Kidney capillary endothelial cell (primary cell): ENCODE measurements at places on chromosomes 16 and 17.

GRCh38 chr17:61928101-61928436 lies 287 bp upstream of the INTS2 start:
- DNase-seq, result no peak

GRCh38 chr17:39045948-39046679 lies 78.9 kb upstream of the FBXO47 start:
- no peak for DNase-seq

GRCh38 chr17:27452828-27453227 lies 3.4 kb upstream of the KSR1 start:
- no peak for DNase-seq

DNA sequence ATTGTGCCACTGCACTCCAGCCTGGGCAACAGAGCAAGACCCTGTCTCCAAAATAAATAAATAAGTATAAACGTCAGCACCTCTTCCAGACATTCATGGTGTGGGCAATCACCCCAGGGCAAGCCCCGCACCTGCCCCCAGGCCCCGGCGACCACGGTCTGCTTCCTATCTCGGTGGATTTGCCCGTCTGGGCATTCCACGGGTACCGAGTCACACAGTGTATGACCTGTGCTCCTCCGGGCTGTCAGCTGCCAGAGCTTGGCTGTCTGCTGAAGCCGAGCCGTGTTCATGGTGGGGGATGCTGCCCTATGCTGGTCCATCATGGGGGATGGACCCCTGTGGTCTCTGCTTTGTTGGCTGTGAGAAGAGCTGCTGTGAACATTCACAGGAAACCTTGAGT lies 15.4 kb downstream of the CYBC1 start:
- no peak for DNase-seq

DNA sequence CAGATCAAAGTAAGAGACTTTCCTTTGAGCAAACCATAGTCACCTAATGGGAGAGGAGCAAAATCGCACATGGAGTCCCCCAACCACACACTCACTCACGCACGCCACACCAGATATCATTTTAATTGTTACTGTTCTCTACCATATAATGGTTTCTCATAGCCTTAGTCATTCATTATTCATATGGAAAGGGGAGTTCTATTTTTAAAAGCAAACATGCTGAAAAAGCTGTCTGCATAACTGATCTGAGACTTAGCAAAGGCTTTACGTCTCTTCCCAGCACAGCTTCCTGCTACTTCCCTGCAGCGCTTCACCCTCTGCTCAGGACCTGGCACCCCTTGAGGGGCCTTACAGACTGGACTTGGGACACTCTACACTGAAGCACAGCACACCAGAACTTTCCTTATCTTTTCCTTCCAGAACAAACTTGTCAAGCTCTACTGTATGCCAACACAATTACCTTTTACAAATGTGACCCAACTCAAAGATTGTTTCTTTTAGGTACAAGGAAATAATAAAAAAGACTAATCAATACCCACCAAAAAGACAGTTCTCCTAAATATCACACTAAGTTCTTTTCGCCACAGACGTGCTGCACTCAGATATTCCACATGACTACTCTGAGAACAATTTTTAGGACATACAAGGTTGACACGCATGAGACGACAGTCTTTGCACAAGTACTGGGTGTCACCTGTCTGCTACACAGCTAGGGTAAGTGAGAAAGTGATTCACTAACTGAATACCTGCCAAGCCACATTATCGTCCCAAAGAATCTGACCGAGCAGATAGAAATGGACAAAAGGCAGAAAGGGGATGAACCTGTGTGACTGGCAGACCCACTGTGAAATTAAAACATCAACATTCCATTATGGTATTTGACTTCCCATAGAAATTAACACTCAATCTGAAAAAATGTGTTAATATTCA lies 21.5 kb downstream of the SRP68 start:
- DNase-seq, result no peak

DNA sequence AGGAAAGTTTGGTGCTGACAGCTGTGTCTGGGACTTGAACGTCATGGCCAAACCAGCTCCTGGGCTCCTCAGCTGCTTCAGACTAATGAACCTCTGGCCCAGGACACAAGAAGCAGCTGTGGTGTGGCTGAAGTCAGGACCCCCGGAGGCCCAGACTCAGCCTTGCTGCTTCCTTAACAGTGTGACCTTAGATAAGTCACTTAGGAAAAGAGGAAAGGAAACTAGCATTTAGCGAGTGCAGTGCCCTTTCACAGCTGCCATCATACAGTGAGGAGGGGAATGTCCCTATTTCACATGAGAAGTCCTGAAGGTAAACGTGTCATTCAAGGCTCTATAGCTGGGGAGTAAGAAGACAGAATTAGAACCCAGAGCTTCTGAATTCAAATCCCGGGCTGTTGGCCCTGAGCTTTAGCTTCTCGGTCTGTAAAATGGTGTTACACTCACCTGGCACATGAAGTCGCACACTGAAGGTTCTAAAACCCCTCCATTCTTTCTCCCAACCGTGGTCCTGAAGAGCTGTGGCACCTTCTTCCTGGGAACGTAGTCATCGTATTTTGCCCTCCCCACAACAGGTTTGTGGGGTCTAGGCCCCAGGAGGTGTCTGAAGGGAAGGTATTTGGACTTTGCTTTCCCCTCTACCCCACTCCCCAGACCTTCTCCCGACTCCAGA lies 910 bp upstream of the RAMP2 start:
- DNase-seq, result no peak

- no peak for DNase-seq
Measured at GRCh38 chr17:17424552-17424951, 52.2 kb upstream of the MED9 start.

DNA sequence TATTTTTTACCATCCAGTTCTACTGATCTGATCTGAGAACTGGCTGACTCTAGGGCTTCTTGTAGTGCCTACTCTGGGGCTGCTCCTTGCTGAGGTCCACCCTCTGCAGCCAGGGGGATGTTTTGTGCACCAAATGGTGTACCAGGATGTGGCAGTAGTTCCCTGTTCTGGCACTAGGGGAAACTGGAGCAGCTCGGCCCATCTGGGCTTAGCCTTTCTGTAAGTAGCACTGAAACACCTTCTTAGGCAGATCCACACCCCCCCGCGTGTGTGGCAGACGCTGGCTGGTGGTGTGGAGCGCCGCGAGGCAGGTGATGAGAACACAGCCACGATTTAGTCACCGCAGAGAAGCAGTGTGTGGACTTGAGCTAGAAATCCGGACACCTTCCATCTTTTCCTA lies 17.0 kb downstream of the DUSP14 start:
- peak; percentile 21 for DNase-seq

GRCh38 chr17:38798614-38799500 lies 499 bp downstream of the PIP4K2B start:
- no peak for DNase-seq

DNA sequence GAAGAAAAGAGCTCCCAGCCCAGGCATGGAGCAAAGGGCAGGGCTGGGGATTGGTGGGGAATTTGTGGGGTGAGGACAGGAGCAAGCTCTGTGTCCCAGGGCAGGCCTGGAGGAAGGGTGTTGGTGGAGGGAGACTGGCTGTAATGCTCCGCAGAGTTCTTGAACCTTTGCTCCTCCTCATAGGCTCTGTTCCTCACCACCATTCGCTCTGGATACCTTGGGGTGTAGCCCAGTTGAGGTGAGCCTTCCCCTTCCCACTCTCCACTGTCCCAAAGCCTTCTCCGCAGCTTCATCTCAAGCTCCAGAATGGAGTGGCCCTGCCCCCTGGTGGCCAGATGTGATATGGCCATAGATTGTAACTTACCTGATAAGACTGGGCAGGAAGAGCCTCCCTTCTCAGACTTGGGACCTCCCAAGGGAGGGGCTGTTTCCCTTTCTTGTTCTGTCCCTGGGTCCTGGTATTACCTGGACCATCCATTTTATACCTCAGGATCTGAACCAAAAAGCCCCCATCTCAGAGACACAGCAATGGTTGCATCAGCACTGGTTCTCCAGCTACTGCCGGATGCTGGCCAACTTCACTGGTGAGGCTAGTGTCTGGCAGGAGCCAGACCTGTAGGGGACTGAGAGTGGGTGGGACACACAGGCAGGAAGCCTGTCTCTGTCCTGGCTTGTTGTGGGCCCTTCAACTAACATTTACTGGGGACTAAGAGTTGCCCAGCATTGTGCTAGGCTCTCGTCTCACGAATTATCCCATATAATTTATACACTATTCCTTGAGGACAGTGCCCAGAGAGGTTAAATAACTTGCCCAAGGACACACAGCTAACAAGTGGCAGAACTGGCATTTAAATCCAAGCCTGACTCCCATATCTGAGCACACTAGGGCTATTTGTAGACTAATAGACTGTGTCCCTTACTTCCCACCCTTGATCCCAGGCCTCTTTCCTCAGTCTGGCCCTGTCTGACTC lies 19.1 kb upstream of the STAC2 start:
- DNase-seq, result peak; percentile 60

DNA sequence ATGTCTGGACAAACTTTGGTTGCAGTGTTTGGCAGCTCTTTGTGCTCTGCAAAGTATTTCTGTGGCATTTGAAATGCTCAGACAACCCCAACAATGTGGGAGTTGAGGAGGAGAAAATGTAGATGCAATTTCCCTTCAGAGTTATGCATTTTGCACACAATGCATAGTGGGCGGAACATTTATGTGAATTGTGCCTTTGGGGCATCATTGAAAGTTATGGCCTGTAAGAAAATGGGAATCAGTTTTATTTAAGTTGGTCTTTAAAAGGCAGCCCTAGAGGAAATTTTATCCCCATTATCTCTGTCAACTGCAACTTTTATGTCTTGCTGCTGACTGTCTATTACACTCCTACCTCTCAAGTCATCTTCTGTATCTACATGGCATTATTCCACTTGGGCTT lies 176.2 kb downstream of the MAP2K6 start:
- no peak for DNase-seq
